Right atrium auricular region (tissue), 2 donors: ENCODE measurements at places on chromosomes 5 and 9. TPM values are rescaled to one million over a fixed set of nuclear protein-coding genes. Genes with fewer than 3 reads are reported as not detected.

DNA sequence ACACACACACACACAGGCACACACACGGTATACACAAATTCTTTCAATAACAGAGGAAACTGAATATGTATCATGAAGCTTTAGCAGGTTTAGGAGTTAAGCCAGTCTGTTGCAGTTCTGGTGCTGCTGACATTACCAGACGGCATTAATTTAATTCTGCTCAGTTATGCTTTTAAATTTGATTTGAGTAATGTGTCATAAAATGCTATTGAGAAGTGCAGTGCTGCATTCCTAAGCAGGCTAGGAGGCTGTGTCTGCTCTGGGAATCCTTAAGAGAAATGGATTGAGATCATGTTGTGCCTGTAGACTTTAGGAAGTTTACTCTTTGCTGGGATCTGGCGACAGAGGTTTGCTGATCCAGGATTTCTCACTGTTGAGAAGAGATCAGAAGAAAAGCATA is 733.8 kb downstream of the BRINP1 start:
- no peak for DNase-seq

DNA sequence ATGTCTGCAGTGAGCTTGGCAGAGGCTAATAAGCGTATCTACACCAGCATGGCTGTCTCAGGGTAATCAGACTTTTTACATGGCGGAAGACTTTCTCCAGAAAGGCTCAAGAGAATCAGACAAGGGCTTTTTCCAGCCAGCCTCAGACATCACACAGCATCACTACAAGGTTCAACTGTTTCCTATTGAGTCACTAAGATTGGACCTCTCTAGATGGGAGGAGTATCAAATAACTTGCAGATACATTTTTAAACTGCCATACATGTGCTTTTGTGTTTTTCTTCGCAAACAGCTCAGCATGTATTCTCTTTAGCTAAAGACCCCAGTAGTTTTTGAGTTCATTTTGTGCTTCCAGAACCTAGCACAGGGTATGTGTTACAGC is 22.9 kb upstream of the PIK3R1 start:
- DNase-seq = no peak

DNA sequence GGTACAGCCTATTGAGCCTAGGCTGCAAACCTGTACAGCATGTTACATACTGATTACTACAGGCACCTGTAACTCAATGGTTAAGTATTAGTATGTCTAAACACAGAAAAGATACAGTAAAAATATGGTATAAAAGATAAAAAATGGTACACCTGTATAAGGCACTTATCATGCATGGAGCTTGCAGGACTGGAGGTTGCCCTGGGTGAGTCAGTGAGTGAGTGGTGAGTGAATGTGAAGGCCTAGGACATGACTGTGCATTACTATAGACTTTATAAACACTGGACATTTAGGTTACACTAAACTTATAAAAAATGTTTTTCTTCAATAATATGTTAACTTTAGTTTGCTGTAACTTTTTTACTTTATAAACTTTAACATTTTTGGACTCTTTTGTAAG is 171.3 kb downstream of the SLC28A3 start:
- DNase-seq = no peak

DNA sequence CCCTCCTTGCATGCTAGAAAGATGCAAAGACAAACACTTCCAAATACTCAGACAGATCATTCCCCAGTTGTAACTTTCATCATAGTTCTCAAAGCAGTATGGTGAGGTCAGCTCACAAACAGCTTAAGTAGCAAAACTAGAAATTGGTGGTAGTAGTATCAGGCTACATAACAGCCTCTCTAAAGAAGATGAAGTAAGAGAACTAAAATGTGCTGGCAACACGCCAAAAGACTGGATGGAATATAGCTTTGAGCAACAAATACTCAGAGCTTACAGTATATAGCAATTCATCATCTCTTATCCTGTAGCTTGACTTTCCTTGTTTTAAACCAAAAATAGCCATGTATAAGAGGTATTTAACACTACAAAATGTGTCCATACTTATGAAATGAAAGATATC is 7.5 kb downstream of the PFDN1 start:
- DNase-seq = peak; percentile 88

- no peak for DNase-seq
These were observed 150.3 kb downstream of the UNC13B start for GRCh38 chr9:35311891-35312639.

The NR5A1 gene
- not detected for total RNA-seq

GRCh38 chr9:138100711-138101350 is 223.2 kb downstream of the CACNA1B start:
- DNase-seq = no peak
